ENCODE measurements at places on chromosomes 2 and 18. TPM values are rescaled to one million over a fixed set of nuclear protein-coding genes. Genes with fewer than 3 reads are reported as not detected.

GRCh38 chr18:10023853-10024570 is 110.2 kb downstream of the VAPA start:
- no peaks in the 10 kb centered on the region for H3K4me1 ChIP-seq
- no peak for DNase-seq
- H3K27me3 ChIP-seq: no peaks in the 10 kb centered on the region

GRCh38 chr18:76981396-76981968 is 151.1 kb downstream of the MBP start:
- no peaks in the 10 kb centered on the region for H3K36me3 ChIP-seq
- H3K27me3 ChIP-seq: no peaks in the 10 kb centered on the region

Gene CCT7
- total RNA-seq: 269 TPM

DNA sequence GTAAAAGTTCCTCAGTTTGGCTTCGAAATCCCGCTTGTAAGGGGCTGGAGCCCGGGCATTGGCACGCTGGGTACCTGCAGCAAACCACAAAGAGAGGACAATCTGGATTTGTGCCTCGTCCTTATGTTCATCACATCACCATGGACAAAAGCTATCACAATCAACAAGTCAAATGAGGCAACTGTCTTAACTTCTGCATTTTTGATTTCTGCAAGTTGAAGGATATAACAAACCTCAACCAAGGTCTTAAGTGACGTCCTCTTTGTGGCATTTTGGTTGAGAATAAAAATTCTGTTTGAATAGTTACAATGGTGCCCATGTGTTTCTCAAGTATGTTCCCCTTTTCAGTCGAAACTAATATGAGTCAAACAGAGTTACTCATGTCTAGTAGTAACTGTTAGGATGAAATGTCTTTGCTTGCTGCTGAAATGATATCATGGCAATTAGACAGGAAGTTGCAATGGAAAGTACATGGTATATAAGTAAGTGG is 70.8 kb upstream of the STK17B start:
- DNase-seq: no peak
- H3K4me3 ChIP-seq: no peak overlapping the region
- no peaks in the 10 kb centered on the region for H3K4me1 ChIP-seq
- no peaks in the 10 kb centered on the region for H3K27me3 ChIP-seq
- no peaks in the 10 kb centered on the region for H3K36me3 ChIP-seq
- H3K27ac ChIP-seq: no peak overlapping the region

Gene COL6A3
- total RNA-seq: 642 TPM

GRCh38 chr2:7633566-7634153 is 716.4 kb downstream of the RNF144A start:
- no peaks in the 10 kb centered on the region for H3K27me3 ChIP-seq
- no peaks in the 10 kb centered on the region for H3K36me3 ChIP-seq
- no peaks in the 10 kb centered on the region for H3K4me1 ChIP-seq
- no peak overlapping the region for H3K4me3 ChIP-seq
- H3K27ac ChIP-seq: no peak overlapping the region

DNA sequence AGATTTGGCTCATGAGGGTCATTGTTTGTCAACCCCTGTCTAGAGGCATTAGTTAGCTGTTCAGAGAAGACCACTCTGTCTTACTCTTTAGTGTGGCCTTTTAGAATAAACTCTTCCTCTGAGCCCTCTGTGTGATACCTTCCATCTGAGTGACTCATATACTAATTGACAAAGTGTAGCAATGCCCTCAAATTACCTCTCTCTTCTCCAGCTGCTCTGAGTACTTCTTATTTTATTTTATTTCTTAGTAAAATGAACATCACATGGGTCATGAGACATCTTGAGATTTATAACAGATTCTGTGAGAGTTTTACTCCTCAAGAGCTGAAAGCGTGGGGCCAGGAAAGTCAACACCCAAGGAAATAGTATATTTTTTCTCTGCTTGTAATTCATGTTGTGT is 67.4 kb downstream of the KCTD18 start:
- H3K36me3 ChIP-seq: no peaks in the 10 kb centered on the region
- no peak for DNase-seq
- H3K27me3 ChIP-seq: no peaks in the 10 kb centered on the region
- H3K4me1 ChIP-seq: no peaks in the 10 kb centered on the region

DNA sequence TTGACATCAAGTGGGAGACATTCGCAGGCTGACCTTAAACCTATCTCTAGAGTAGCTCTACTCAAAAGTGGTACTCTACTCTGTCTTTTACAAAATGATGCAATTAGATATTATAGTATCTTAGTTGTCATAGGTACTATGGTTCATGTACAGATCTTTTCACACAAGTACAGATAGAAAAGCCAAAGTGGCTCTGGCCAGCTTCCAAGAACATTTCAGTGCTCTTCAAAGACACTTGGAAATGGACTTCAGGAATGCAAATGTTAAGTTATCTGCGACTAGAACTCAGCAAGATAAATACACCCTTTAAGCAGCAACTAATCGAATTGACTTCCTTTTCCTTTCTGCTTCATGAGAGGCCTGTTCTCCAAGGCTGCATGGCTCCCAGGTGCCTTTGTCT is 718.7 kb upstream of the FAM98A start:
- H3K27me3 ChIP-seq: no peaks in the 10 kb centered on the region
- no peak for DNase-seq
- H3K36me3 ChIP-seq: no peaks in the 10 kb centered on the region
- no peak overlapping the region for H3K27ac ChIP-seq
- H3K4me3 ChIP-seq: no peak overlapping the region

GRCh38 chr2:121483846-121484245 is 46.8 kb upstream of the RNU4ATAC start:
- H3K4me1 ChIP-seq: no peaks in the 10 kb centered on the region
- H3K27me3 ChIP-seq: no peaks in the 10 kb centered on the region
- no peak for DNase-seq
- H3K36me3 ChIP-seq: no peaks in the 10 kb centered on the region
- H3K27ac ChIP-seq: no peak overlapping the region
- H3K4me3 ChIP-seq: no peak overlapping the region

GRCh38 chr18:31407649-31408048 is 31.1 kb downstream of the DSG4 start:
- H3K27me3 ChIP-seq: no peaks in the 10 kb centered on the region
- no peaks in the 10 kb centered on the region for H3K4me1 ChIP-seq
- H3K27ac ChIP-seq: no peak overlapping the region
- no peak for DNase-seq

DNA sequence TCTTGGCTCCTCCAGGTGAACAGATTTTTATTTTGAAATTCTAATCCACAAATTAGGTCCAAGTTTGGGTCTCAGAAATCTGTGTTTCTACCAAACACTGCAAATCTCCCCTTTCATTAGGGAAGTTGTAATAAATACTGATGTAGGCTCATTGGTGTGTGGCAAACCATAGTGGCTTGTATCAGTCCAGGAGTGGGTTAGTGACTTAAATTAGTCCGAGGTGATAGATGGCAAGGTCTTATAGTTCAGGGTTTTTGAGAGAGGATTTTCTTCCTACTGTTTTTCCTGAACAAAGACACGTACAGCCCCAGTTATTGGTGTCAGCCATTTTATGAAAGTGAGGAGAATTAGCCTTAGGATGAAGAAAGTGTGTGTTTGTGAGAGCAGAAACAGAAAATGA is 74.6 kb downstream of the RPRM start:
- H3K27me3 ChIP-seq: no peaks in the 10 kb centered on the region
- H3K27ac ChIP-seq: no peak overlapping the region
- H3K4me3 ChIP-seq: no peak overlapping the region
- DNase-seq: no peak
- no peaks in the 10 kb centered on the region for H3K36me3 ChIP-seq

DNA sequence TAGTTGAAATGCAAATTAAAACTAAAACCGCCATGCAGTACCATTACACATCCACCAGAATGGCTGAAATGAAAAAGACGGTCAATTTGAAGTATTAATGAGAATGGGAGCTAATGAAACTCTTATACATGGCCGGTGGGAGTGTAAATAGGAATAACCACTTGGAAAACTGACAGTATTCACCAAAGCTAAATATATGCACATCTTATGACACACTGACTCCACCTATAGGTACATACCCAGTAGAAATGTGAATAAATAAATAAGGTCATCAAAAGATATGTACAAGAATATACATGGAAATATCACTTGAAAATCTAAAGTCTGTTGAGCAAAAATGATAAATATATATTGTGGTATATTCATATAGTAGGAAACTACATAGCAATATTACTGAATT is 57.7 kb downstream of the CWC22 start:
- no peak overlapping the region for H3K27ac ChIP-seq
- no peak overlapping the region for H3K4me3 ChIP-seq
- DNase-seq: no peak
- no peaks in the 10 kb centered on the region for H3K36me3 ChIP-seq
- H3K4me1 ChIP-seq: no peaks in the 10 kb centered on the region

- no peak for DNase-seq
- H3K27me3 ChIP-seq: no peaks in the 10 kb centered on the region
- H3K27ac ChIP-seq: no peak overlapping the region
Measured at GRCh38 chr18:59910967-59911366, 11.2 kb downstream of the PMAIP1 start.

DNA sequence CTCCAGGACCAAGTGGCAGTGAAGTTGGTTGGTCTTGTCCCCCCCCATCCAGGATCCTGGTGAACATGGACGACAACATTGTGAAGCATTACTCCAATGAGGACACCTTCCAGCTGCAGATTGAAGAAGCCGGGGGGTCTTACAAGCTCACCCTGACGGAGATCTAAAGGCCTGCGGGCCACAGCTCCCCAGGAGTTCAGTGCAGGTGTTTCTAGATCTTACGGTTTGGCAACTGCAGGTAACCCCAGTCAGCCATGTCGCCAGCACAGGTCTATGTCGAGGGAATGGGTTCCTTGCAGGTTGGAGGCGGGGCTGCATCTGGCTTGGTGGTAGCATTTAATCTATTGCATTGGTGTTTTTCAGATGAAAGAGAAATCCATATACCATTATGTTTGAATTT is 42.8 kb upstream of the KLF11 start:
- no peak for DNase-seq
- no peaks in the 10 kb centered on the region for H3K36me3 ChIP-seq
- no peak overlapping the region for H3K27ac ChIP-seq
- H3K4me1 ChIP-seq: no peaks in the 10 kb centered on the region
- no peaks in the 10 kb centered on the region for H3K27me3 ChIP-seq

DNA sequence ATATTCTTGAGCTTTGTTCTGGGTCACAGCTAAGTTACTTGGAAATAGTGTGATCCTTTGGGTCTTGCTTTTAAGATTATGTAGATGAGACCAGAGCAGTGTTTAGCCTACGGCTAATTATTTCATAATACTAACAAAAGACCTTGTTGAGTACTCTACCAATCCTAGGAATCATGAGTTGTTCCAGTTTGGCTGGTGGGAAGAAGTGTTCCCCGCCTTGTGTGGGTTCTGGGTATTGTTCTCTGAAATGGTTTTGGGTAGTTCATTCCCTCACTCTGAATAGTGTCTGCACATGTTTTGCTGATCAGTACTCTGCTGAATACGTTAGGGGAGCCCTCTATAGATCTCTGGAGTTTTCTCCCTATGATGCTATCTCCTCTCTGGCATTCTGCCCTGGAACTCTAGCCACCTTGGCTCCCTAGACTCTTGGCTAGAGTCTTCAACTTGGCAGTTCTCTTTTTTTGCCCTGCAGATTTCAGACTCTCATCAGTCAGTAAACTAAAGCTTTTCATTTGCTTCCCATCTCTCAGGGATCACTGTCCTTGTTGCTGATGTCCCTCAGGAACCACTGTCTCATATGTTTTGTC is 48.4 kb downstream of the NEMP2 start:
- no peak overlapping the region for H3K27ac ChIP-seq
- no peaks in the 10 kb centered on the region for H3K27me3 ChIP-seq
- no peaks in the 10 kb centered on the region for H3K36me3 ChIP-seq
- no peak overlapping the region for H3K4me3 ChIP-seq

- no peak overlapping the region for H3K4me3 ChIP-seq
- H3K36me3 ChIP-seq: no peaks in the 10 kb centered on the region
- no peak overlapping the region for H3K27ac ChIP-seq
- no peaks in the 10 kb centered on the region for H3K4me1 ChIP-seq
Measured at GRCh38 chr2:51994123-51994763, 962.3 kb upstream of the NRXN1 start.

DNA sequence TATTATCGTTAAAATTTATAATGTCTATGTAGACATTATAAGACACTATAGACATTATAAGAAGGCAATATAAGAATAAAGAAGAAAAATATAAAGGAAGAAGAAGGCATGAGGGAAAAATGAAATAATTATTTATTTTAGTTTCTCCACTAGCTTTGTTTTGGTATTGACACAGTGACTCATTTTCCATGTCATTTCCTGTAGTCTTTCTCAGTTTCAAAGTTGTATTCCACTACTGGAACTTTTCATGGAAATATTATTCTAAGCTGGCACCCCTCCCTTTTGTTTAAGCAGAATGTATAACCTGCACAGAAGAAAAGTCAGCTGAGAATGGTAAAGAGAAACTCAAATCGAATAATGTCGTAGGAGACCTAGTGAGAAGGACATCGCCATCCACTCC is 234.2 kb upstream of the NETO1 start:
- no peak overlapping the region for H3K27ac ChIP-seq
- no peak for DNase-seq
- no peak overlapping the region for H3K4me3 ChIP-seq
- no peaks in the 10 kb centered on the region for H3K27me3 ChIP-seq

DNA sequence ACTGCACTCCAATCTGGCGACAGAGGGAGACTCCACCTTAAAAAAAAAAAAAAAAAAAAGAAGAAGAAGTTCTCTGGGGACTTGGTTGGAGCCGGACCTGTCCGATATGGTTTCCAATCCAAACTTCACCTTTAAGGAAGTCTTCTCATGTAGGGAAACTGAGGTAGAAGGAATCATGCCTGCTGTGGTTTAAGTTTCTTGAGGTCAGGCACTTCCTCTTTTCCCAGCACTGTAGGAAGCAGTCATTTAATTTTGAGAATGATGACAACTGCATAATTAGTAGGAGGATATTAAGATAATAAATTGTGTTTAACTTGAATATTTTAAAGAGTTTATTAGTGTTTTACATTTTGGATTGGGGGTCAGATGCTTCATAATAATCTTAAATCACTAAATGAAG is 62.9 kb downstream of the KCNE4 start:
- no peaks in the 10 kb centered on the region for H3K36me3 ChIP-seq
- no peak overlapping the region for H3K4me3 ChIP-seq
- H3K4me1 ChIP-seq: no peaks in the 10 kb centered on the region
- no peak for DNase-seq

Gene BIN1
- total RNA-seq: 71.8 TPM

- no peak for DNase-seq
- no peak overlapping the region for H3K4me3 ChIP-seq
- H3K27ac ChIP-seq: no peak overlapping the region
- H3K27me3 ChIP-seq: no peaks in the 10 kb centered on the region
- H3K36me3 ChIP-seq: no peaks in the 10 kb centered on the region
Measured at GRCh38 chr18:42545825-42546224, 569.7 kb downstream of the RIT2 start.

DNA sequence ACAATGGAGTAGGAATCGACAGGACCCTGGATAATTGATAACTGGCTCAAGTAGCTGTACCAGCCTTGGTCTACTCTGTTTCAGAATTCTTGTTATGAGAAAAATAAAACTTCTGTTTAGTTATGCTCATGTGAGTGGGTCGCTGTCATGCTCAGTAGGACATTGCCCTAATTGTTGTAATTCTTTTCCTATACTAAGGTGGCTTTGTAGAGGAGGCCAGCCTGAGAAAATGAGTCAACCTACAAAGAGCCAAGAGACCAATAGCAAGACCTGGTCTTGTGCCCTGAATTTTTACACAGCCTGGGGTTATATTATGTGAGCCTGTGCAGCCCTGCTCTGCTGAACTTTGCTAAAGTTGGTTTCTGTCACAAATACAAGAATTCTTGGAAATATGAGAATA is 238.4 kb downstream of the MEIS1 start:
- H3K36me3 ChIP-seq: no peaks in the 10 kb centered on the region
- H3K4me1 ChIP-seq: no peaks in the 10 kb centered on the region
- H3K4me3 ChIP-seq: no peak overlapping the region
- no peak overlapping the region for H3K27ac ChIP-seq

Gene TSN
- 91.4 TPM for total RNA-seq

All from uterus (tissue), 4 donors.